Naive B cell (primary cell): ENCODE measurements at places on chromosomes 1 and 21. TPM values are rescaled to one million over a fixed set of nuclear protein-coding genes. Genes with fewer than 3 reads are reported as not detected.

IL10RB gene
- polyA plus RNA-seq: 77.8 TPM

SIPA1L2 gene
- polyA plus RNA-seq: not detected

FOXJ3 gene
- polyA plus RNA-seq: 41.7 TPM

PLA2G2F gene
- polyA plus RNA-seq: not detected

NBPF6 gene
- not detected for polyA plus RNA-seq

LCE1D gene
- not detected for polyA plus RNA-seq

PRKAB2 gene
- not detected for polyA plus RNA-seq

ALX3 gene
- not detected for polyA plus RNA-seq

C1orf94 gene
- polyA plus RNA-seq: not detected

CD5L gene
- polyA plus RNA-seq: not detected

BSDC1 gene
- polyA plus RNA-seq: 44.9 TPM

ETV3L gene
- not detected for polyA plus RNA-seq

C1orf167 gene
- polyA plus RNA-seq: not detected

MEX3A gene
- polyA plus RNA-seq: 0.05 TPM

LCK gene
- polyA plus RNA-seq: 124 TPM

SNX7 gene
- polyA plus RNA-seq: not detected

ELF3 gene
- 0.30 TPM for polyA plus RNA-seq

ZMYM4 gene
- 17.1 TPM for polyA plus RNA-seq

C4BPA gene
- not detected for polyA plus RNA-seq

FH gene
- polyA plus RNA-seq: 45.0 TPM

APCS gene
- not detected for polyA plus RNA-seq

IL19 gene
- polyA plus RNA-seq: not detected

SPRR1B gene
- not detected for polyA plus RNA-seq

NT5C1A gene
- polyA plus RNA-seq: not detected

RHD gene
- polyA plus RNA-seq: 0.32 TPM

ANKRD65 gene
- 0.21 TPM for polyA plus RNA-seq

IGSF8 gene
- 33.6 TPM for polyA plus RNA-seq

CHAF1B gene
- 0.37 TPM for polyA plus RNA-seq

PSRC1 gene
- not detected for polyA plus RNA-seq

LORICRIN gene
- not detected for polyA plus RNA-seq

CNKSR1 gene
- polyA plus RNA-seq: 0.49 TPM

MX1 gene
- polyA plus RNA-seq: 62.4 TPM

BCAS2 gene
- 160 TPM for polyA plus RNA-seq

MX2 gene
- polyA plus RNA-seq: 30.5 TPM

IL10 gene
- polyA plus RNA-seq: not detected

WDTC1 gene
- polyA plus RNA-seq: 9.2 TPM

C1orf53 gene
- polyA plus RNA-seq: not detected

ADPRS gene
- 32.2 TPM for polyA plus RNA-seq

CDC42SE1 gene
- polyA plus RNA-seq: 109 TPM

COL24A1 gene
- polyA plus RNA-seq: not detected

HTR6 gene
- not detected for polyA plus RNA-seq

RGS13 gene
- 0.07 TPM for polyA plus RNA-seq

LRRIQ3 gene
- 9.9 TPM for polyA plus RNA-seq

LMOD1 gene
- polyA plus RNA-seq: not detected

KCNN3 gene
- not detected for polyA plus RNA-seq

PRAMEF15 gene
- not detected for polyA plus RNA-seq

RXFP4 gene
- 1.2 TPM for polyA plus RNA-seq

NUF2 gene
- 0.47 TPM for polyA plus RNA-seq

PCAT6 gene
- polyA plus RNA-seq: not detected
